SJSA1 (cell line): ENCODE measurements at places on chromosomes 3 and 15. TPM values are rescaled to one million over a fixed set of nuclear protein-coding genes. Genes with fewer than 3 reads are reported as not detected.

DNA sequence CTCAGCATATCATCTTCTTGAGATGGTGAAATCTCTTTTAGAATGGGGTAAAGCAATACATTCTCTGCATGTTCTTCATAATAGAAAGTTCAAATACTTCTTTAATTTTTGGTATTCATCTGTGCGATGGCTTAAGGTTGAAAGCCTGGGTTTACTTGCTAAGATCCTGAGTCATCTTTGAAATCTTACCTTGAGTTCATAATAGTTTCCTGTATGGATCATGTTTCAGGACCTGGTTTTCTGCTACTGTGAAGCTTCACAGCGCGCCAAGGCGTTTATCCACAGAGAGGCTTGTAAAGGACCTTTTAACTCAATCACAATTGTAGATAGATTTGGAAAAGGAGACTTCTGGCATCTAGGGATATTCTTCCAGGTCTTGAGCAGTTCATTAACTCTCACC, 39.0 kb downstream of the MED12L start:
- H3K4me3 ChIP-seq: no peak overlapping the region
- H3K27ac ChIP-seq: no peak overlapping the region
- DNase-seq: no peak
- H3K36me3 ChIP-seq: no peaks in the 10 kb centered on the region
- no peaks in the 10 kb centered on the region; the same call in 1 of the 2 replicates for H3K27me3 ChIP-seq
- H3K4me1 ChIP-seq: no peaks in the 10 kb centered on the region

- no peak for DNase-seq
- H3K27me3 ChIP-seq: no peaks in the 10 kb centered on the region
- no peak overlapping the region for H3K4me3 ChIP-seq
Observed at GRCh38 chr3:105747060-105747541, 121.7 kb downstream of the CBLB start.

GRCh38 chr15:52306270-52306669, 10.7 kb upstream of the MYO5C start:
- no peaks in the 10 kb centered on the region for H3K36me3 ChIP-seq
- H3K27me3 ChIP-seq: no peaks in the 10 kb centered on the region
- no peak for DNase-seq
- no peak overlapping the region for H3K27ac ChIP-seq
- no peak overlapping the region for H3K4me3 ChIP-seq

- H3K27ac ChIP-seq: no peak overlapping the region
- no peak for DNase-seq
- H3K4me3 ChIP-seq: no peak overlapping the region
- H3K27me3 ChIP-seq: no peaks in the 10 kb centered on the region
- H3K36me3 ChIP-seq: no peaks in the 10 kb centered on the region
Observed at GRCh38 chr3:26229801-26230200, 392.8 kb upstream of the LRRC3B start.

PRSS50 gene
- total RNA-seq: not detected in 2 replicates

- H3K4me3 ChIP-seq: no peak within 1 kb of the TSS
- H3K27me3 ChIP-seq: no peaks in the 10 kb centered on the region; the same call in 1 of the 2 replicates
- H3K4me1 ChIP-seq: no peaks in the 10 kb centered on the region
- no peak within 1 kb of the TSS for H3K27ac ChIP-seq
- H3K36me3 ChIP-seq: no peaks in the 10 kb centered on the region
Observed at GRCh38 chr3:184031187-184031792, at the start of gene HTR3D. Gene HTR3D (plus strand): TSS chr3:184031742. CDS start chr3:184031742, 0 bp downstream.

SLC9A9 gene
- total RNA-seq: 0.05 TPM in 1 of 2 replicates, not detected in the other

GRCh38 chr3:104909198-104909597, 457.5 kb upstream of the ALCAM start:
- peak overlapping the region; percentile 80 for H3K27ac ChIP-seq
- no peak overlapping the region for H3K4me3 ChIP-seq
- H3K4me1 ChIP-seq: peaks cover 27% of the 10 kb centered on the region
- no peaks in the 10 kb centered on the region for H3K36me3 ChIP-seq

- H3K36me3 ChIP-seq: no peaks in the 10 kb centered on the region
- H3K27ac ChIP-seq: peak overlapping the region; percentile 36
- no peaks in the 10 kb centered on the region for H3K27me3 ChIP-seq
- DNase-seq: peak; percentile 87
- H3K4me1 ChIP-seq: peaks cover 20% of the 10 kb centered on the region
- H3K4me3 ChIP-seq: no peak overlapping the region
Observed at GRCh38 chr3:189324538-189325138, 152.9 kb downstream of the TPRG1 start.

PDZRN3 gene
- 0.63 and 0.68 TPM in 2 replicates for total RNA-seq

DNA sequence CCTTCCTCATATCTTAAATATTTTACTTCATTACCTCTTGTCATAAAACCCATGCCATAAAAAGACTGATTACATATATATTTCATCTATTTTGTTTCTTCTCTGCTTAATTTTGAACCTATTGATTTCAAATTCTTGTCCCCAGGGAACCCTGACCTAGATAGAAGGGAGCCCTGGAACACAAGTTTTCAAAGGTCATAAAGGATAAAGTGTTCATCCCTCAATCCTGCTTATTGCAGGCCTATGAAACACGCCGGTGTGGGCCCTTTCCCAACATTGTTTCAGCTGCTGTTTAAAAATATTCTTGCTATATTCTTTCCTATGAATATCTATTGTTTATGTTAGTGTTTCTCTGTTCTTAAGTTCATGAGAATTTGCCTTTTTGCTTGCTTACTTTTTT, 1389.5 kb upstream of the GBE1 start:
- no peaks in the 10 kb centered on the region for H3K27me3 ChIP-seq
- DNase-seq: no peak
- no peaks in the 10 kb centered on the region for H3K4me1 ChIP-seq
- H3K36me3 ChIP-seq: no peaks in the 10 kb centered on the region
- H3K27ac ChIP-seq: no peak overlapping the region

- H3K27me3 ChIP-seq: no peaks in the 10 kb centered on the region
- H3K36me3 ChIP-seq: no peaks in the 10 kb centered on the region
- no peak for DNase-seq
- no peak overlapping the region for H3K27ac ChIP-seq
- no peak overlapping the region for H3K4me3 ChIP-seq
Observed at GRCh38 chr3:115363071-115363470, 216.0 kb upstream of the ZBTB20 start.

DNA sequence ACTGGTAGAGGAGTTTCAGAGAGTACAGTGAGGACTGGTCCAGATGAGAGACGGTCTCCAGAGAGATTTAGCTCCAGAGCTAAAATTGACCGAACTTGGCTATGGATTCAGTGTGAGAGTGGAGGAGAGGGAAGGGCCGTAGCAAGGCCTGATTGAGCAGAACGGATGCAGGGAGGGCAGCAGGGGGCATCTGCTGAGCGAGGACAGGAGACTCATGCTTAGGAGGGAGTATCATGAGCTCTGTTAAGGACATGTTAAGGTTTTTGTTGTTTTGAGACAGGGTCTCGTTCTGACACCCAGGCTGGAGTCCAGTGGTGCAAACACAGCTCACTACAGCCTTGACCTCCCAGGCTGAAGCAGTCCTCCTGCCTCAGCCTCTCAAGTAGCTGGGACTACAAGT, 7.7 kb upstream of the LMAN1L start:
- H3K27me3 ChIP-seq: no peaks in the 10 kb centered on the region
- H3K27ac ChIP-seq: no peak overlapping the region
- no peak for DNase-seq
- H3K4me1 ChIP-seq: peaks cover 6% of the 10 kb centered on the region
- H3K36me3 ChIP-seq: peaks cover 34% of the 10 kb centered on the region

FOXL2NB gene
- total RNA-seq: not detected in 2 replicates
